ENCODE measurements at places on chromosomes 12 and 14.

- no peak for DNase-seq
Observed at GRCh38 chr14:72017290-72017689, 85.1 kb downstream of the RGS6 start.

- no peak for DNase-seq
Observed at GRCh38 chr12:1403417-1403816, 191.0 kb downstream of the FBXL14 start.

- DNase-seq, result no peak
Observed at GRCh38 chr12:55250944-55251343, 6.5 kb downstream of the OR6C74 start.

DNA sequence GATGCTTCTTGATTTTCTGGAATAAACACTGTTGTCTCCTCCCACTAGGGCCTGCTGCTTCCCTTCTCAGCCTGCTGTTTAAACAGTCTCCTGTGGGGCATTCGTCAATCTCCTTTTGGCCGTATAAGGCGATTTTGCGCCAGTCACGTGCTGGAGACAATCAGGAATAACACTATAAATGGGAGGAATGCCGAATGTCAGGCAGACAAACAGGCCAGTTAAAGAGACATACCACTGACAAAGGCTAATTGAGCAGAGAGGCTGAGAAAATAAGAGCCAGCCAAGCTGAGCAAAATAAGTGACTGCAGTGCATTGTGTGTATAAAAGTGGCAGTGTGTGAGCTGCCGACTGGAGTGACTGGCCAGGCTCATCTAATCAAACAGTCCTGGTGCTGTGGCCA lies 23.3 kb downstream of the DMAC2L start:
- no peak for DNase-seq

DNA sequence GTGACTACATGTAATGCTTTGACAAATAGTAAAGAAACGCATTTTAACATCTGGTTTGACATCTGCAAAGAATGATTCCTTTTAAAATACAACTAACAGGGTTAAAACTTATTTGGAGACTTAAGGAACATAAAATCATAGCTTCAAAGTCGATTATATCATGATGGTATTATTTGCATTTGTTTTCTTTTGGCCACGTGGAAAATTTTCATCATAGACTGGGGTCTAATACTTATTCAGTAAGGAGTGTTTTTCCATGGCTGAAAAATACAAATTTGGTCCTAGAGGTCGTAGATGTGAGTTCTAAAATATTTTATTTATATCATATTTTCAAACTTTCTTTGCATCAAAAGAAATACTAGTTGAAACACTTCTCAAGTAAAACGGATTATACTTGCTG lies 31.5 kb upstream of the LMNTD1 start:
- DNase-seq, result no peak

Data from AG04449 (cell line).